ENCODE measurements at places on chromosomes 5 and 9. TPM values are rescaled to one million over a fixed set of nuclear protein-coding genes. Genes with fewer than 3 reads are reported as not detected.

CAMK4 gene
- 4.4 TPM for polyA plus RNA-seq

ENC1 gene
- polyA plus RNA-seq = 59.3 TPM

WASHC1 gene
- polyA plus RNA-seq = 36.1 TPM

AOPEP gene
- polyA plus RNA-seq = 57.9 TPM

CSF1R gene
- polyA plus RNA-seq = 16.1 TPM

ACSL6 gene
- 1.8 TPM for polyA plus RNA-seq
